ENCODE measurements at places on chromosomes 7 and 10.

- no peak overlapping the region for H3K4me3 ChIP-seq
- H3K27ac ChIP-seq, result no peak overlapping the region
- H3K27me3 ChIP-seq, result no peaks in the 10 kb centered on the region
- H3K4me1 ChIP-seq, result no peaks in the 10 kb centered on the region
- no peak for DNase-seq
These were observed 12.1 kb upstream of the SHH start for GRCh38 chr7:155824227-155824886.

GRCh38 chr10:5433182-5433581 is 20.8 kb downstream of the NET1 start:
- peaks cover 12% of the 10 kb centered on the region for H3K4me1 ChIP-seq
- H3K4me3 ChIP-seq, result no peak overlapping the region
- DNase-seq, result no peak
- no peaks in the 10 kb centered on the region for H3K27me3 ChIP-seq

DNA sequence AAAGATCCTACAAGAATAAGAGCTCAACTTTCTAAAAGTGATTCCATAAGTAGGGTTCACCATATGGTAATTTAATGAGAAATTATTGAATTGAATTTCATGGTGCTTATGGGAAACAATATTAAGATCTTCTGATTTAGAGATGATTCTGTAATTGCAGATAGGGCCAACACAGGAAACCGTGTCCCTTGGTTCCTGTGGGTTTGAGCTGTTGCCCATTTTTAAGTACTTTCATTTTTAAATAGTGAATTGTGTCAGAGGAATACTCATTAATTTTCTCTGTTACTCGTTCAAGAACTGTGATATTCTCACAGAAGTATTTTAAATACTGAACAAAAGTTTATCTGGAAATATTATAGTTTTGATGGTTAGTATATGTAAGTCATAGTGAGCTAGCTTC is 129.2 kb downstream of the SRI start:
- H3K4me1 ChIP-seq, result peaks cover 3% of the 10 kb centered on the region
- DNase-seq, result no peak
- H3K27me3 ChIP-seq, result no peaks in the 10 kb centered on the region
- H3K4me3 ChIP-seq, result no peak overlapping the region

DNA sequence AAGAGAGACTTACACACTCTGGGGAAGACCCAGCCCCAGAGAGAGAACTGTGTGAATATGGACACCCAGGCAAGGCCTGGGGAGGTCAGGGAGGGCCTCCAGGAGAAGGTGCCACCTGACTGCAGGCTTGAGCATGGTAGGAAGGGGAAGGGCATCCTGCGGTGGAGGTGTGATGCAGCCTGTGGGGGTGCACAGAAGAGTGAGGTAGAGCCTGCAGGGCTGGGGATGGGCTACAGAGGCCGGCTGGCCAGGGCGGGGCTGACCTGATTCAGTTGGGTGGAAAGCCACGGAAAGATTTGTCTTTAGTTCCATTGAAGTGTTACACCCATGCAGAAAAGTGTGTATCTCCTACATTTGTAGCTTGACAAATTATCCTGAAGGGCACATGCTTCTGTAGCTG is 47.6 kb downstream of the ZMIZ1 start:
- H3K27ac ChIP-seq, result peak overlapping the region; percentile 60
- DNase-seq, result no peak
- no peak overlapping the region for H3K4me3 ChIP-seq
- H3K4me1 ChIP-seq, result peaks cover 23% of the 10 kb centered on the region
- peaks cover 5% of the 10 kb centered on the region for H3K27me3 ChIP-seq

DNA sequence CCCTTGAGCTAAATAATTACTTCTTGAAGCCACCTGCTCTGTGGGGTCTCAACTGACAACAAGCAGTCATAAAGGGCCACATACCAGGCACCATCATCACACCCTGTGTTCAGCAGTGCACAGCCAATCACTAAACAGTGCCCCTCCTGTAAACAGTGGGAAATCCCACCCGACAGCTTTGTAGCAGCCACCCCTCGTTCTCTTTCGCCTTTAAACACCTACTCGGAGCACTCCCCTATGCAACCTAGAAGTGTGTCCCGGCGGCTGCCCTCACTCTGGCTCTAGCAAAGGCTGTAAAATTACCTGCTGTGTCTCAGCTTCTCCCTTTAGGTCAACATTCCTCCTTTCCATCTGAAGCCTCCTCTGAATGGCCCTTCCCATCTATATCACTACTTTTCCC is 111.9 kb downstream of the TCERG1L start:
- H3K4me3 ChIP-seq, result no peak overlapping the region
- DNase-seq, result no peak
- peaks cover 3% of the 10 kb centered on the region for H3K27me3 ChIP-seq
- no peaks in the 10 kb centered on the region for H3K4me1 ChIP-seq
- no peak overlapping the region for H3K27ac ChIP-seq

GRCh38 chr7:668139-668931 is 58.2 kb upstream of the DNAAF5 start:
- peaks cover 2% of the 10 kb centered on the region for H3K4me1 ChIP-seq
- H3K36me3 ChIP-seq, result peaks cover 10% of the 10 kb centered on the region
- no peaks in the 10 kb centered on the region for H3K27me3 ChIP-seq

DNA sequence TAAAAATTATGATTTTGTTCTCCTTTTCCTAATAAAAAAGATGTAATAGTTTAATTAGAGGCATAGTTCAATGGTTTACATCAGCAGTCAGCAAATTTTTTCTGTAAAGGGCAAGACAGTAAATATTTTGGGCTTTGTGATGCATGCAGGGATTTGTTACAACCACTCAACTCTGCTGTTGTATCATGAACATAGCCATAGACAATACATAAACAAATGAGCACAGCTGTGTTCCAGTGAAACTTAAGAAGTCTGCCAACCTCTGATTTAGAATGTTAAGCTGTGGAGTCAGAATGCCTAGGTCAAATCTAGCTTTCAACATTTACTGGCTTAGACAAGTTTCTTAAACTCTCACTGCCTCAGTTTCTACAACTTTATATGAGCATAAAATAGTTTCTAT is 31.6 kb downstream of the ASZ1 start:
- H3K4me3 ChIP-seq, result no peak overlapping the region
- H3K36me3 ChIP-seq, result no peaks in the 10 kb centered on the region
- H3K4me1 ChIP-seq, result no peaks in the 10 kb centered on the region
- H3K27ac ChIP-seq, result no peak overlapping the region
- DNase-seq, result no peak
- H3K27me3 ChIP-seq, result no peaks in the 10 kb centered on the region

DNA sequence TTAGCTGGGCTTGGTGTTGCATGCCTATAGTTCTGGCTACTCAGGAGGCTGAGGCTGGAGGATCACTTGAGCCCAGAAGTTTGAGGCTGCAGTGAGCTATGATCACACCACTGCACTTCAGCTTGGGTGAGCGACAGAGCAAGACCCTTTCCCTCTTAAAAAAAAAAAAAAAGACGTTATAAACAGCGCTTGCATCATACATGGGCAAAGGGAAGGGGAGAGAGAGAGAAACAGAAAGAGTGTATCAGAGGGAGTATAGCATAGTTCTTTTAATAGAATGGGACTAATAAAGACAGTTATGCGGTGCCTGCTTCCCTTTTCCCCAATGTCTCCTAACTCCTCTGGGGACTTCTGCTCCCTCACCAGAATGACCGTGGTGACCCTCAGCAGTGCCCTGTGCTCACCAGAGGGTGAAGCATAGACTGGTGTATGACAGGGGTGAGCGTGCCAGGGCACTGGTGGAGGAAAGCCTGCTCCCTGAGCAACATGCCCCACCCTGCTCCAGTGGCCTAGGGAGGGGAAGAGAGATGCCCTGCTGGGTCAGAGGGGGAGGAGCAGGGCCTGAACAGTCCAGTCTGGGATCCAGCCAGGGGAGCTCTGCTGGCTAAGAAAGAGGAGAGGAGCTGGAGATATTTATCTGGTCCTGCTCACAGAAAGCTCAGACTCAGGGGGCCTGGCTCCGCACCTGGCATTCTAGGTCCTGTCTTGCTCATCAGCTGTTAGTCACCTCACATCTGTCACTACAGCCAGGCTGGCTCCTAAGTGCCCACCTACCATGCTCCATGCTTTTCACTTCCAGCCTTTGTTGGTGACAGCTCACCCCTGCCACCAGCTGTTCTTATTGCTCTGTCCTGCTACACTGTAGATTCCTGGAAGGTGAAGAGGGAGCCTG is 2.2 kb downstream of the PDZD7 start:
- H3K27me3 ChIP-seq, result peaks cover 45% of the 10 kb centered on the region
- no peak overlapping the region for H3K4me3 ChIP-seq
- no peak overlapping the region for H3K27ac ChIP-seq
- no peak for DNase-seq

DNA sequence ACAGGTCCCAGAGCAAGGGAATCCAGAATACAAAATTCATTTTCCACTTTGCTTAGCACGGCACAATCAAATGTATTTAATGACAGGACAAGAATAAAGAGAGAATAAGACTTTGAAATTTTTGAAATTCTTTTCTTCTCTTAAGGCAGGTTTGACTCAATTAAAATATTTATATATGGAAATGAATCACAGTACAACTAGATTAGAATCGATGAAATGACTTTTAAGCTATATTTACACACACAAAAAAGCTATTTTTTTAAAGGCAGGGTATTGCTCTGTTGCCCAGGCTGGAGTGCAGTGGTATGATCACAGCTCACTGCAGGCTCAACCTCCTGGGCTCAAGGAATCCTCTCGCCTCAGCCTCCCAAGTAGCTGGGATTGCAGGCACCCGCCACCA is 265.4 kb upstream of the SLC26A5 start:
- no peaks in the 10 kb centered on the region for H3K27me3 ChIP-seq
- no peak overlapping the region for H3K27ac ChIP-seq
- no peak overlapping the region for H3K4me3 ChIP-seq
- no peaks in the 10 kb centered on the region for H3K36me3 ChIP-seq
- no peak for DNase-seq

DNA sequence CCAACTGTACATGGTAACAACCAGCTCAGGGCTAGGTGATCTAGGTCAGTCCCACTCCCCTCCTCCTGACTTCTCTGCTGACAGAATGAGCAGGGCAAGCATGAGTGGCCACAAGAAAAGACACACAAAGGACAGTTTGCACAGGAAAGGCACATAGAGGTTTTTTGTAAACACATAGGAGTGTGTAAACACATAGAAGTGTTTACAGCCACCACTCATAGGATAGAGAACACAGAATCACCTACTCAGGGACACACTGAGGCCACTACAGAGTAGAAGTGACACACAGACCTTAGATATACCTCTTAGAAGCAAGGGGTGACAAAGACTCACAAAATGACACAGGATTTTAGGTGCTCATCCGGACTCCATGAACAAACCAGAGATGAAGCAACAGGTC is 19.0 kb downstream of the NUDCD3 start:
- H3K27ac ChIP-seq, result no peak overlapping the region
- H3K4me3 ChIP-seq, result no peak overlapping the region
- no peak for DNase-seq

DNA sequence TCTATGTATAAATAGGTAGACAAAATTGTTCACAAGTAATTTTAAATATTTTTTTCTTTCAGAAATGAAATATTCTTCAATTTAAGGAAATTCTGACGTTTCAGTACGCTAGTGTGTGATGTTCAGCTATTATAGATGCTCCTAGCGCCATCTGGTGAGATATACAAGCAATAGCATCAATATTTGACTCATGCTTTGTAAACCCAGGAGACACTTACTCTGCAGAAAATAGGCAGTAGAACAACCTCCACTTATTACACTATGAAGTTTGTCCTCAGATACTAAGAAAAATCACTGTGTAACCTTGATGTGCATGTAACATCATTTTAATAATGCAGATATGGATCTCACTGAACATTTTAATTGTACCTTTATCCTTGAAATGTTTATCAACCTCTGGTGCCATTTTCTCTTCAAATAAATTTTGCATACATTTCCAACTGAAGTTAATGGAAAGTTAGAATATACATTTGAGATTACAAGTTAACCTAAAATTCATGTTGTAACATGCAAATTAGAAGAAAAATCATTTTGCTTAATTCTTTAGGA is 151.5 kb upstream of the FAM3C start:
- H3K27ac ChIP-seq, result no peak overlapping the region
- DNase-seq, result no peak
- peaks cover 6% of the 10 kb centered on the region for H3K27me3 ChIP-seq
- H3K4me3 ChIP-seq, result no peak overlapping the region
- H3K36me3 ChIP-seq, result peaks cover 5% of the 10 kb centered on the region
- peaks cover 33% of the 10 kb centered on the region for H3K4me1 ChIP-seq

DNA sequence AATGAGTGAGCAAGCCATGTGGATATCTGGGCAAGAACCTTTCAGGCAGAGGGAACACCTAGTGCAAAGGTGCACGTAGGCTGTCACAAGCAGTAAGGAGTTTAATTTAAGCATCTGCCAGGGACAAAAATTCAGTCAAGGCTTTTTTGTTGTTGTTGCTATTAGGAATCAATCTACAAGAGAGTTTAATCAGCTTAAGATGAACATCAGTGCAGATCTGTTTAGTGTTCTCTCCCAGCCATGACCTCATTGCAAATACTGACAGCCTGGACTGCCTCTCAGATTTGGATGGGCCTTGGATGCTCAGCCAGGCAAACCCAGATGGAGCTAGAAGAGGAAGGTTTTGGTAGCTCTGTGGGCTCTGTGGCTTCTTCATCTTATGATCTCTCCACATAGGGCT is 3.3 kb upstream of the GLCCI1 start:
- peaks cover 20% of the 10 kb centered on the region for H3K4me1 ChIP-seq
- no peak overlapping the region for H3K4me3 ChIP-seq
- H3K27ac ChIP-seq, result no peak overlapping the region
- no peak for DNase-seq
- H3K36me3 ChIP-seq, result no peaks in the 10 kb centered on the region

- no peaks in the 10 kb centered on the region for H3K4me1 ChIP-seq
- H3K36me3 ChIP-seq, result no peaks in the 10 kb centered on the region
- no peaks in the 10 kb centered on the region for H3K27me3 ChIP-seq
- no peak overlapping the region for H3K27ac ChIP-seq
- no peak overlapping the region for H3K4me3 ChIP-seq
These were observed 229.5 kb downstream of the CNTNAP2 start for GRCh38 chr7:146346096-146346495.

- H3K27me3 ChIP-seq, result no peaks in the 10 kb centered on the region
- no peak for DNase-seq
- H3K27ac ChIP-seq, result no peak overlapping the region
- no peaks in the 10 kb centered on the region for H3K36me3 ChIP-seq
- peaks cover 2% of the 10 kb centered on the region for H3K4me1 ChIP-seq
- no peak overlapping the region for H3K4me3 ChIP-seq
These were observed 97.5 kb upstream of the OIT3 start for GRCh38 chr10:72796042-72796441.

DNA sequence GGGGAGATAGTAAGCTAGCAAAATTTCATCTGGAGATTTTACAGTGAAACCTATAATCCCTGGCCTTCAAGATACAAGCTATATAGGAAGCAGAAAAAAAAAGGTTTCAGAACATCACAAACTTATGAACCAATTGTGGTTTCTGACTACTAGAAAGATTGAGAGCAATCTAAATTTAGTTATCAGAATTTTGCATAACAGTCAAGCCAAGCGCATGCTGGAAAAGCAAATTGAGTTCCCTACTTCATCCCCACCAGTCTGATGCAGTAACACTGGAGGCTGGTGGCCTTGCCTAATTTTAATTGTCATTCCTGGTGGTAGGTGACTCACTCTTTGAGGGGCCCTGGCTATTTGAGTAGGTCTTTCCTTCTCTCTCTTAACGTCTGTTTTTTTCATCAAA is 46.3 kb upstream of the ELMO1 start:
- H3K4me3 ChIP-seq, result no peak overlapping the region
- peaks cover 8% of the 10 kb centered on the region for H3K4me1 ChIP-seq
- H3K27me3 ChIP-seq, result no peaks in the 10 kb centered on the region
- no peak overlapping the region for H3K27ac ChIP-seq
- no peaks in the 10 kb centered on the region for H3K36me3 ChIP-seq
- DNase-seq, result no peak

GRCh38 chr10:52232561-52233350 is 81.3 kb upstream of the DKK1 start:
- no peak overlapping the region for H3K27ac ChIP-seq
- H3K27me3 ChIP-seq, result peaks cover 7% of the 10 kb centered on the region
- H3K36me3 ChIP-seq, result no peaks in the 10 kb centered on the region
